ENCODE measurements at places on chromosomes 12 and 14. TPM values are rescaled to one million over a fixed set of nuclear protein-coding genes. Genes with fewer than 3 reads are reported as not detected.

- no peak for ATAC-seq
Measured at GRCh38 chr14:74765721-74766120, 2.6 kb downstream of the YLPM1 start.

Gene PROX2
- 0.58 TPM for total RNA-seq

GRCh38 chr12:124369055-124369826, 74.3 kb downstream of the RFLNA start:
- peak; percentile 78 for ATAC-seq

GRCh38 chr12:93226361-93226760, 151.4 kb upstream of the NUDT4 start:
- no peak for ATAC-seq

DNA sequence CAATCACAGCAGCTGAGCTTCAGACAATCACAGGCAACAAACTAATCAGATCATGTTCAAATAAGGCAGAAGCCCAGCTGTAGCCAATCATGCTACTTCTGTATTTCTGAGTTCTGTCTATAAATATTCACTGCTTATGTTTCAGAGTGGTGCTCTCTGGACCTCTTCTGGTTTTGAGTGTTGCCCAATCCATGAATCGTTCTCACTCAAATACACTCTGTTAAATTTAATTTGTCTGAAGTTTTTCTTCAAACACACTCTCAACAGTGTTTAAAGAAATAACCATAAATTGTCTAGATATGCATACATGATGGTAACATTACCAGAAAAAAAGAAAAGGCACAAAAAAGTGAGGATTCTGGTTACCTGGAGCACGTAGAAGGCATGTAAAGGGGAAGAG, 77.9 kb upstream of the BBS10 start:
- no peak for ATAC-seq

Gene NTF3
- total RNA-seq = 2.5 TPM

GRCh38 chr14:64970776-64971477, 1.2 kb downstream of the RAB15 start:
- ATAC-seq = peak; percentile 2

Gene FAR2
- total RNA-seq = 6.3 TPM

DNA sequence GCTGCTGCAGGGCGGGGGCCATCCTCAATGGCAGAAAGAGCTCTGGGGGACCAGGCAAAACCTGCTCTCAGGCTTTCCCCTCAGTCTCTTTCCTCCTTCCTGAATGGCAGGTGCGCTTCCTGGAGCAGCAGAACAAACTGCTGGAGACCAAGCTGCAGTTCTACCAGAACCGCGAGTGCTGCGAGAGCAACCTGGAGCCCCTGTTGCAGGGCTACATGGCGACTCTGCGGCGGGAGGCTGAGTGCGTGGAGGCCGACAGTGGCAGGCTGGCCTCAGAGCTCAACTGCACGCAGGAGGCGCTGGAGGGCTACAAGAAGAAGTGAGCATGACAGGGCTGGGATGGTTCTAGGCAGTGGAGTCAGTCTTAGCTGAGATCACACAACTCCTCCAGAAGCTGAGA, 22.9 kb upstream of the KRT83 start:
- no peak for ATAC-seq

- no peak for ATAC-seq
Measured at GRCh38 chr12:102120564-102120873, 536 bp downstream of the PARPBP start.

Gene MSI1
- total RNA-seq = 1.3 TPM

- no peak for ATAC-seq
Measured at GRCh38 chr12:110365489-110366320, 37.8 kb downstream of the ANAPC7 start.
